Stimulated activated CD4-positive, alpha-beta T cell treated with anti-CD3 and anti-CD28 coated beads, Interleukin-12 subunit alpha, Interleukin-12 subunit beta, amount 100 ng/mL, for 48 hours (primary cell): ENCODE measurements at places on chromosomes 4 and X.

- DNase-seq: no peak
Measured at GRCh38 chr4:7388627-7389026, 46.1 kb downstream of the PSAPL1 start.

DNA sequence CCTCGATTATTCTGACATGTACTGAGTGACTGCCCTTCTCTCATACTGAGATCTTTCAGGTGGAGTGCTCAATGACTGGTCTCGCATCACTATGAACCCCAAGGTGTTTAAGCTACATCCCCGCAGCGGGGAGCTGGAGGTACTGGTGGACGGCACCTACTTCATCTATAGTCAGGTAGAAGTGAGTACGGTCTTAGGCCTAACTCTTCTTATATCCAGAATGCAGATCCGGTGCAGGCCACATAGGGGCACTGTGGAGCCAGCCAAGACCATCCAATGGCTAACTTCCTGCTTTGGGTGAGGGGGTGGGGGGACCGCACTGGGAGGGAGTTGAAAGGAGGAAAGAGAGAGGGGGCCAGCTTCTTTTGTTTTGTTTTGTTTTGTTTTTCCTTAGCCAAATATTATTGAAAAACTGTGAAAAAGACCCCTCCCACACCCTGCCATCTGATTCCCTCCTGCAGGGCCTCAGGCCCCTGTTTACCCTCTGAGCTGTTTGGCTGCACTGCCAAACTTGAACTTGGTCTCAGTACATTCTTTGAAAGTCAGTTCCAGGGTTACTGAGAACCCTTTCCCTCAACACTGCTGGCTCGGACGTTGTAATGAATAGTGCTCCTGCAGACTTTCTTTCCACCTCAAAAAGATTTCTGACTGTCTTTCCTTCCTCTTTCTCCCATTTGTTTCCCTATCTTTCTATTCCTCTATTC, 16.2 kb downstream of the AWAT2 start:
- DNase-seq: peak; percentile 5

DNA sequence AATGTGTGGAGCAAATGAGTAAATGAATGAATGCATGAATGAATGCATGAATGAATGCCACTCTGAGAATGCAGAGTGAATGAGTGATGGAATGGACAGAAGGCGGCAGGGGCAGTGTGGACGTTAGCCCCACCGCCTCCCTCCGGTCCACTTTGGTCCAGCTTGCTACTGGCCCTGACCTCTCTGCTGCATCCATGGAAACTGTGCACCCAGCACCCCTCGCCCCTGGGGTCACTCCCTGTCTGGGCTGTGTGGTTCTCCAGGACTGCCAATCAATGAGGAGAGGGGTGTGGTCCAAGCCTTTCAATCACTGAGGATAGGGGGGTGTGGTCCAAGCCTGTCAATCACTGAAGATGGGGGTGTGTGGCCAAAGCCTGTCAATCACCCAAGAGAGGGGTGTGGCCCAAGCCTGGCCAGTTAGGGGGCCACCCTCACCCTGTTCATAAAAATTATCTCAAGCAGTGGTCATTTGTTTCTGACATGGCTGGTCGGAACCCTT, 39.2 kb upstream of the ASMTL start:
- DNase-seq: peak; percentile 53

DNA sequence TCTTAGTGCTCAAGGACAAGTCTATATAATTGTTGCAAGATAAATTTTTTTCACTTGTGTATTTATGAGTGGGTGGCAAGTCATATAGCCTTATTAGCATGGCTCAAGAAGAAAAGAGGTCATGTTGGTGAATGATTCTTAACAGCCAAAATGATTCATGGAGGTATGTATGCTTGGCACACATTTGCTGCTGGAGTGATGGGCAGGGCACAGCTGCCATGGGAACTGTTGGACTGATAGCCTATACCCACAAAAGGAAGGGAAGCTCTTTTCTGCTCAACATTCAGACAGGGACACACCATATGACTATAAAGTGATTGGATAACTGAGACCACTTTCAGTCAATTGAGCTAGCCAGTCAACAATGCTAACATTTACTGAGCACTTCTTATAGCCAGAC, 46.8 kb upstream of the PITX2 start:
- no peak for DNase-seq

DNA sequence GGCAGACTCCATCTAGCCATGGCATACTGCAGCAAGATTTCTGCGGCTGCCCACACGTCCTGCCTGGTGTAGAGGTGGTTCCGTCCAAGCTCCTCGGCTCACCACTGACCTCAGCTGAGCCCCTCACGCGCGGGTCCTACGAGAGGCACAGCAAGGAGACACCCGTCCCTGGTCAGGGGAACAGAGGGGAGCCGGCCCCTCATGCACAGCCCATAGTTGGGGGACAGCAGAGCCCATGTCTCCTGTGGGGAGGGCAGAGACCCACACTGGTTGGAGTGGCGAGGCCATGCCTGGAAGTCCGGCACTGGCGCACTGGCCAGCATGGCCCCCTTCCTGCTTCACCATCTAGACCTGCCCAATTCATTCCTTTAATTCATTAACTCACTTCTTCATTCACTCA, 80.8 kb downstream of the HTRA3 start:
- no peak for DNase-seq

DNA sequence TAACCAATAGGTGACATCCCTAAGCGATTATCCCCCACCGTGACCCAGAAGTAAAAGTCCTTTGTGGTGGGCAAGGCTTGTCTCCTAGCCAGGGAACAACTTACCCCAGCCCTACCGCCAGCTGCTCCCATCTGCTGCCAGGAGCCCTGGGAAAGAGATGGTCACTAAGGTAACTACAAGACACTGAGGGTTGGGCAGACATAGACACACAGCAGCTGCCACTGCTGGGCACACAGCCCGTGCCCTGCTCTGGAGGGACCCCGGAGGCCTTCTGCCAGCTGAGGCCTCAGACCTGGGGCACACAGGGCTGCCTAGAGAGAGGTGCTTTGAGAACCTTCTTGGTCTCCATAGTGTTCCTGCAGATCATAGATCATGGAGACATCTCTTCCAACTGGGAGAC, 53.0 kb upstream of the PROM1 start:
- DNase-seq: no peak

- no peak for DNase-seq
Measured at GRCh38 chrX:111131572-111131971, 35.6 kb downstream of the PAK3 start.

DNA sequence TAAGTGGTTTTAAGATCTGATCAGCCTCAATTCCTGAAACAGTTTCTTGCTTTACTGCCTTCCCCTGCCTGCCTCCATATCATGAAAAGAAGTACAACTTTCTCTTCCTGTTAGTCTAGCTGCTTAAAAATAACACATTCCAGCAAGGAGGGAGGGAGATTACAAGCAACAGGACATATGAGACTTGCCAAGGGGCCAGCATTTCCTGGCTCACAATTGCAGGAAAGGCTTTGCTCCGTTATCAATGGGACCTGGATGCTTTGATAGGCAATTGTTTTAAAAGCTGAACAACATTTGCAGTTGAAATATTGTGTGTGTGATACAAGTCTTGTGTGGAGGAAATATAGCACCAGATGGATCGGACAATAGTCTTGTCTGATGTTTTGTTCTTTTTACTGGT, 425.0 kb downstream of the FAT4 start:
- DNase-seq: no peak

GRCh38 chr4:138189206-138189605, 52.9 kb downstream of the SLC7A11 start:
- no peak for DNase-seq

GRCh38 chr4:16250661-16251365, 24.5 kb upstream of the TAPT1 start:
- no peak for DNase-seq

GRCh38 chrX:96978906-96979305, 95.2 kb downstream of the RPA4 start:
- no peak for DNase-seq

DNA sequence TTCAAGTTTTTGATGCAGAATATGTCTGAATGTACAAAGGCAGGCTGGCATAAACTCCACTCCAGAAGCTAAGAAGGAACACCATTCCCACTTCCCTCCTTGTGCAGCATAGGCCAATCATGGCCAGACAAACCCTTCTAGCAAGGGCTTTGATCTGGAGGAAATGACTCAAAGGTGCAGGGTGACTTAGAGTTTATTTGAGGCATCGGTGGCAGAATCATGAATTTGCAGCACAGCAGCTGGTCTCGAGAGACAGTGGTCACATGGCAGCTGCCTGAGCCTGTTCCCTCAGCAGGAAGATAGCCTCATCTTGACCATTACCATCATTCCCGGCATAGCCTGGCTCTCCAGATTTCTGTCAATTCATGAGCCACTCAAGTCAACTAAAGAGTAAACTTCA, 154.5 kb downstream of the ATP10D start:
- DNase-seq: no peak

DNA sequence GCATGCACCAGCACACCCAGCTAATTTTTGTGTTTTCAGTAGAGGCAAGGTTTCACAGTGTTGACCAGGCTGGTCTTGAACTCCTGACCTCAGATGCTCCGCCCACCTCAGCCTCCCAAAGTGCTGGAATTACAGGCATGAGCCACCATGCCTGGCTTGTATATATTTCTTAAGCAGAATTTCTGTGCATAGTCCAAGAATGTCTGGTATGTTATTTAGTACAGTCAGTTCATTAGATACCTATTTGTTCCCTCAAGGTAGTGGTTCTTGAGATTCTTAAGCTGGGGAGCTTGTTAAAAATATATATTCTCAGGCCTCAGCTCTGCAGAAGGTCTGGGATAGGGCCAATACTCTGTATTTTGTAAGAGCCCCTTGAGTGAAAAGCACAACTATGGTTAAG, 4.6 kb upstream of the SERTM2 start:
- no peak for DNase-seq

GRCh38 chr4:152045807-152046571, 285.2 kb upstream of the GATB start:
- no peak for DNase-seq

DNA sequence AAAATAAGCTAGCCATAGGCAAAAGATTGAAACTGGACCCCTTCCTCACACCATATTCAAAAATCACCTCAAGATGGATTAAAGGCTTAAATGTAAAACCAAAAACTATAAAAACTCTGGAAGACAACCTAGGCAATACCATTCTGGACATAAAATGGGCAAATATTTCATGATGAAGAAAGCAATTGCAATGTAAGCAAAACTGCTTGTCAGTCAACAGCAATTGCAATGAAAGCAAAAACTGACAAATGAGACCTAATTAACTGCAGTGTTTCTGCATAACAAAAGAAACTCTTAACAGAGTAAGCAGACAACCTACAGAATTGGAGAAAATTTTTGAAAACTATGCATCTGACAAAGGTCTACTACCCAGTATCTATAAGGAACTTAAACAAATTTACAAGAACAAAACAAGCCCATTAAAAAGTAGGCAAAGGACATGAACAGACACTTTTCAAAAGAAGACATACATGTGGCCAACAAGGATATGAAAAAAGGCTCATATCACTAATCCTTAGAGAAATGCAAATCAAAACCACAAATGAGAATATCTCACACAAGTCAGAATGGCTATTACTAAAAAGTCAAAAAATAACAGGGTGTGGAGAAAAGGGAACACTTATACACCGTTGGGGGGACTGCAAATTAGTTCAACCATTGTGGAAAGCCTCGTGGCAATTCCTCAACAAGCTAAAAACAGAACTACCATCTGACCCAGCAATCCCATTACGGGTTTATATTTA, 46.7 kb downstream of the CFAP299 start:
- no peak for DNase-seq

DNA sequence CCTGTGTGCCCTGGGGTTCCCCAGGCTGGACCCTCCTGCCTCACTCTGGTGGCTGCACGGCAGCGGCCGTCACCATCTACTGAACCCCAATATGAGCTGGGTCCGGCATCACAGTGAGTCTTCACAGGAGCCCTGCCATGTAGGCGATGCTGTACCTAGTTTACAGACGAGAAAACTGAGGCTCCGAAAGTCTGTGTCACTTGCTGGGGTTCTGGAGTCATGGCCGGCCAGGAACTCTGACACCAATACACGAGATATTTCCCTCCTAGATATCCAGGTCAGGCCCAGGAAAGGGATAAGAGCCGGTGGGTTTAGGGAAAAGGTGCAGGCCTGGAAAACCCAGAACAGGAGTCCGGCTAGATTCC, 74.4 kb downstream of the HTRA3 start:
- no peak for DNase-seq
